ENCODE measurements at places on chromosomes 13 and 19.

DNA sequence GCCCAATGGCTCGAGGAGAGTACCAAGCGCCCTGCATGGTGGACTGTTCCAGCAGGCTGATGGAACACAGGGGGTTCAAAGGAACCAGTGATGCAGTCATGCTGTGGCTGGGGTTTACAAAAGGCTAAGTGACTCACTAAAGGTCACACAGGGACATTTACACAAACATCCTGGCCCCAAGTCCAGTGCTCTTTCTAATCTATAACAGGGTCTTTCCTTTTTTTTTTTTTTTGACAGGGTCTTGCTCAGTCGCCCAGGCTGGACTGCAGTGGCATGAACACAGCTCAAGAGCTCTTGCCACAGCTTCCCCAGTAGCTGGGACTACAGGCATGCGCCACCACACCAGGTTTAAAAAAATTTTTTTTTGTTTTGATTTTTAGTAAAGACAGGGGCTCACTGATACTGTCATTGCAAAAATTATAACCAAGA, 2.8 kb upstream of the SLC25A15 start:
- DNase-seq: no peak

GRCh38 chr13:99033814-99034213, 56.0 kb upstream of the DOCK9 start:
- DNase-seq: no peak

DNA sequence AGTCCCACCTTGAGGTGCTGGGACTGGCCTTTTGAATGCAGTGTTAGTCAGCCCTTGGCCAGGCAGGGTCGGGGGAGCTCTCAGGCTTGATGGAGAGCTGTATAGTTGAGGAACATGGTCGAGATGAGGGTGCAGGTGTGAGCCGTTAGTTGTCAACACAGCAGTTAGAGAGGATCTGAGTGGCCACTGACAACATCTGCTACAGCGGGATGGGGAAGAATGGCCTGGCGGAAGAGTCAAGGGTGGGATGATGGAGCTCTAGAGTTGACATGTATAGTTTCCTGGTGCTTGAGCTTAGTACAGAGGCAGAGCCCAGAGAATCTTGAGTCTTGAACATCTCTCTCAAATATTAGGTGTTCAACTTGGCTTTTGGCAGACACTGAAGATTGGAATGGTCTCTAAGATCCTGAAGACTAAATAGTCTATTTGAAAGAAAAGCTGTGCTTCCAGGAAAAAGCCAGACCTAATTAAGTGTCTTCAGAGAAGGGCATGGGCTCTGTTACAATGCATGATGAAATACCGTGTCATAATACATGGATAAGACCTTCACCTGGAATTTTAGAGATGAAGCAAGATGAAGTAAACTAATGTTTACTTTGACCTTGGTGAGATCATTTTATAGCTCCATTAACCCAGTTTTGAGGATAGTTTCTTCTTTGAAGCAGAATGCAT, 9.7 kb downstream of the PCCA start:
- no peak for DNase-seq

DNA sequence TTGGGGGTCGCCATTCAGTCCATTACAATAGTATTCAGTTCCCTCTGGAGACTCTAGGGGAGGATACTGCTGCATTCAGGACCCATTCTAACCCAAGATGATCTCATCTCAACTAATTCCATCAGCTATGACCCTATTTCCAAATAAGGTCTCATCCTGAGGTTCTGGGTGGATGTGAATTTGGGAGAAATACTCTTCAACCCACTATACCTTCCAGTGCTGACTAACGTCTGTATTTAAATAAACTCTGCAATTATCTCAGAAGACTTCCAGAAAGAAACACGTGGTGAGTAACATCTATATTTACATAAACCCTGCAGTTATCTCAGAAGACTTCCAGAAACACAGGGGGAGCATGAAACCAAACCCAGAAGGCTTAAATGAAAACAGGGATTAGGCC, 1300.7 kb downstream of the PCDH9 start:
- no peak for DNase-seq

GRCh38 chr19:5943623-5944022, 29.6 kb downstream of the CAPS start:
- DNase-seq: no peak

- DNase-seq: peak; percentile 59
Observed at GRCh38 chr13:71089056-71089455, 777.9 kb downstream of the DACH1 start.

DNA sequence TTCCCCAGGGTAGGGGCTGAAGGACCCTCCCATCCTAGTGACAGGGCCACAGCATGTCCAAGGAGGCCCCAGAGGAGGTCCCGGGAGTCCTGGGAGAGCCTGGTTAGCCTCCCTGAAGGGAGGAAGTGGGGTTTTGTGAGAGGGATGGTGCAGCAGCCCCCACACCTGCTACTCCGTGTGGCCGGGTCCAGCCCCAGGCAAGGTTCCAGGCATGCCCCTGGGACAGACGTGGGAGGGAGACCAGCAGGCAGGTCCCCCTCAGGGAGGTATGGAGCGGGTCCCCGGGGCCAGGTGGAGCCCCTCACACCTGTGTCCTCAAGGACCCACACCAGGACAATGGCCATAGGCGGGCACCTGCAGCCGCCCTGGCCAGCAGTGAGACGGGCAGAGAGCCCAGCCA, 1.9 kb upstream of the F7 start:
- DNase-seq: no peak

DNA sequence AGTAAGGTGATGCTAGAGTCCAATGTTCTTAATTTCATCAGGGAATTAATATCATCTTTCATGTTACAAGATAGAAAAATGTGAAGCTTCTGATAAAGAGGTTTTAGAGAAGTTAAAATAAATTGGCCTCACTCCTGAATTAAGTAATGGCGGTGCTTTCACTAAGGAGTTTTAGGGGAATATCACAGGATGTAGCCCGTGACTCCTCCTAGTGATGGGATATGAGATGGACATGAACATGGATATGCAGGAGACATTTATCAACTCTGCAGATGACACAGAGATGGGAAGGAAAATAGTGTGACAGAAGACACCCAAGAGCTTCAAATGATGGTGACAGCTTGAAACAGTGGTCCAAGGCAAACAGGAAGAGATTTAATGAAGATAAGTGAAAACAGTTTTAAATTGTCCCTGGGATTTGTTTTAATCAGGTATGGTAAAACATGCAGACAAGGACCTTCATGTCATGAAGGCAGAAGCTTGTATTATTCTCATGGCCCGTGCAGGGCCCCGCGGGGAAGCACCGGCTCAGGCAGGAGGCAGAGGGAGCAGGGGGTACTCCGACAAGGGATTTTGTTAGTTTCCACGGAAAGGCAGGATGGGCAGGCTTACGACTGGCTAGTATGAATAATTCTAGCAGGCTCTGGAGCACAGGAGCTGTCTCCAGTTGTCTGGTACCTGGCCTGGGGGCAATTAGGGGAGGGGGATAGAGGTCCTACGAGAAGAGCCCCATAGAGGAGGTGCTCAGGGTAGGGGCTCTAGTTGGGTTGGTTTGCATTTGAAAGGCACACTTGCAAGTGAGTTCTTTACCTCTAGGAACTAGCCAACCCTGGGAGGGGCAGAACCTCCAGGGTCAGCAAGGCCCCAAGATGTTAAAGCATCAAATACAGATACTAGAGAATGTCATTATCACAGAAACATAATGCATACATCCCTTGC, 38.7 kb upstream of the FARP1 start:
- DNase-seq: no peak

Measured in left lung (tissue), 14 donors.